Liver (tissue), 10 donors: ENCODE measurements at places on chromosomes 5 and 9. TPM values are rescaled to one million over a fixed set of nuclear protein-coding genes. Genes with fewer than 3 reads are reported as not detected.

GRCh38 chr5:102918986-102919610 lies 164.0 kb downstream of the PAM start:
- no peak for DNase-seq

- DNase-seq, result no peak
These were observed 68.9 kb downstream of the UBE2QL1 start for GRCh38 chr5:6517510-6517909.

The ADCY2 gene
- not detected for polyA plus RNA-seq

DNA sequence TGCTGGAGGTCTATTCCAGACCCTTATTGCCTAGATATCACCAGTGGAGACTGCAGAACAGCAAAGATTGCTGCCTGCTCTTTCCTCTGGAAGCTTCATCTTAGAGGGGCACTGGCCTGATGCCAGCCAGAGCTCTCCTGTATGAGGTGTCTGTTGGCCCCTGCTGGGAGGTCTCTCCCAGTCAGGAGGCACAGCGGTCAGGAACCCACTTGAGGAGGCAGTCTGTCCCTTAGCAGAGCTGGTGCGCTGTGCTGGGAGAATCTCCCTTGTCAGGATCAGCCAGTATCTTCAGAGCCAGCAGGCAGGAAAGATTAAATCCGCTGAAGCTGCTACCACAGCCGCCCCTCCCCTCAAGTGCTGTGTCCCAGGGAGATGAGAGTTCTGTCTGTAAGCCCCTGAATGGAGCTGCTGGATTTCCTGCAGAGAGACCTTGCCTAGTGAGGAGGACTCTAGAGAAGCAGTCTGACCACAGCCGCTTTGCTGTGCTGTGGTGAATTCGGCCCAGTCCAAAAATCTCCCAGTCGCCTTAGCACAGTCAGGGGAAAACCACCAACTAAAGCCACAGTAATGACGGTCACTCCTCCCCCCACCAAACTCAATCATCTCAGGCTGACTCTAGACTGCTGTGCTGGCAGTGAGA lies 124.1 kb downstream of the JAKMIP2 start:
- DNase-seq, result no peak

GRCh38 chr5:11363631-11364178 lies 540.5 kb downstream of the CTNND2 start:
- DNase-seq, result no peak

- no peak for DNase-seq
These were observed 20.3 kb upstream of the ARRDC3 start for GRCh38 chr5:91403438-91403837.

GRCh38 chr5:119389288-119390030 lies 33.6 kb downstream of the TNFAIP8 start:
- no peak for DNase-seq

DNA sequence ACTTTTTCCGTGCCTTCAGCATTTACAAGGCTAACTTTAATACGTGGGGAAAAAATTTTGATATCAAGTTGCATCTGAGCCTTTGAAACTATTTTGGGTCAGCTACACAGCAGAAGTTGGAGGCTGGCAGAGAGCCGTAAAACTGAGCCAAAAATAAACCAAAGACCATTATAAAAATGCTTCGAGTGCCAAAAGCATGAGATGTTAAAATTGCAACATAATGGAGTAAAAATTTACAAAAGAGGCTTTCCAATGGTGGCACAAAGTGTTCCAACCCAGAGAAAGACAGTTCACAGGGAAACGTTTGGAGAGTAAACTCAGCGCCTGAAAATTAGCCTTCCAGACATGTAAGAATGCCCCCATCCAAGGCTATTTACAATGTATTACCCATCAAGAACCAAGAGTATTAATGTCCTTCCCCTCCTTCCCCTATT lies 190.3 kb downstream of the TLE1 start:
- DNase-seq, result no peak

The DNAJB5 gene
- polyA plus RNA-seq, result 2.3 TPM

- DNase-seq, result no peak
These were observed 149.3 kb downstream of the RGS3 start for GRCh38 chr9:113612828-113613227.
